Cortex of kidney (tissue), 1 donor: ENCODE measurements at places on chromosomes 16 and 17.

GRCh38 chr17:29576214-29577000, 7.9 kb downstream of the TP53I13 start:
- no peak for DNase-seq

GRCh38 chr17:80901319-80901718, 90.3 kb upstream of the CHMP6 start:
- no peak for DNase-seq

DNA sequence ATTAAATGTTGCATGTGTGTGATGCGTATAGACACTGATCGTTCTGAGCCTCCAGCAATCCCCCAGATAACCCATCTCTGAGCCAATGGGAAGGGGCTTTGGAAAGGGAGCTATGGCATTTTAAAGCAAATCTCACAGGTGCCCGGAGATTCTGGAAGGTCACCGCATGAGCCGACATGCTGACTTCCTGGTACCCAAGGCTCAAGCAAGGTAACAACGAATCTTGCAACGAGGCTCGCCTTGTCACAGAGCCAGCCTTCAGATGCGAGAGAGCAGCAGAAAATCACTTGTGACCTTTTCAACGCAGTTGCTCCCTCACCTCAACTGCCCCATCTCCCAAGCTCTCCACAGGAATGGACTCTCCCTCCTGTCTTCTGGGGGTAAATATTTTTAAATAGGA, 154.8 kb upstream of the CDH5 start:
- DNase-seq = no peak

GRCh38 chr17:77701996-77702395, 256.5 kb upstream of the TNRC6C start:
- no peak for DNase-seq

- DNase-seq = no peak
These were observed at the start of gene IRF8 for GRCh38 chr16:85898521-85899442. TSS of gene IRF8 (plus strand) at chr16:85899162. CDS start at chr16:85903016, 3,854 bp downstream.

DNA sequence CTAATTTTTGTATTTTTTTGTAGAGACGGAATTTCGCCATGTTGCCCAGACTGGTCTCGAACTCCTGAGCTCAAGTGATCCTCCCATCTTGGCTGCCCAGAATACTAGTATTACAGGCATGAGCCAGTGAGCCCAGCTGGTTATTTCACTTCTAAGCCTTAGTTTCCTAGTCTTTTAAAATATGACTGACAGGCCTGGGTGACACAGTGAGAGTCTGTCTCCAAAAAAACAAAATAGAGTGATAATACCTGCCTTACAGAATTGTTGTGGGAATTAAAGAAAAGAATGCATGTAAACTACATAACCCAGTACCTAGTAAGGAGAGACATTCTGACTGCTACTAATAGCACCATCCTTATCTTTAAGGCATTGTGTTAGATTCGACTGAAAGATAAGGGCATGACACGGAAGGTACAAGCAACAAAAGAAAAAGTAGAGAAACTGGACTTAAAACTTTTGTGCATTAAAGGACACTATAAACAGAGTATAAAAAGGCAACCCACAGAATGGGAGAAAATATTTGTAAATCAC, 11.6 kb downstream of the TOM1L2 start:
- DNase-seq = no peak

DNA sequence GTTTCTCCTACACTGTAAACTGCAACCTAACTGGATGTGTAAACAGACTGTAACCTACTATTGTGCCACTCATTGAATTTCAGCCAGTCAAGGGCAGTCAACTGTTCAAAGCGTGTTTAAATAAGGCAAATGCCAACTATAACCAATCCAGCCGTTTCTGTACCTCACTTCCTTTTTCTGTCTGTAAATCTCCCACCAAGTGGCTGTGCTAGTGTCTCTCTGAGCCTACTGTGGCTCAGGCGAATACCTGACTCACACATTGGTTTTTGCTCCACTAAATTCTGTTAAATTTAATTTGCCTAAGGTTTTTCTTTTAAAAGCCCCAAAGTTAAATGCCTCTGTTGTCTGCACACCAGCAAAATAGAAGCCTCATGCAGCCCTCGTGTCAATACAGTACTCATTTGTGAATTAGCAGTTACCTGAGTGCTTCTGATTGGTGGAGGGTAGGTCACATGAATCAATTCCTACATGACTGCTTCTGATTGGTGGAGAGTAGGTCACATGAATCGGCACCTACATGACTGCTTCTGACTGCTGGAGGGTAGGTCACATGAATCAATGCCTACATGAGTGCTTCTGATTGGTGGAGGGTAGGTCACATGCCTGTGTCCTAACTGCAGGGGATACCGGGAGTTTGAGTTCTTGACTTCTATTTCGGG, 31.1 kb upstream of the CCR7 start:
- no peak for DNase-seq

- DNase-seq = no peak
These were observed 22.8 kb downstream of the NKD1 start for GRCh38 chr16:50570808-50571598.

DNA sequence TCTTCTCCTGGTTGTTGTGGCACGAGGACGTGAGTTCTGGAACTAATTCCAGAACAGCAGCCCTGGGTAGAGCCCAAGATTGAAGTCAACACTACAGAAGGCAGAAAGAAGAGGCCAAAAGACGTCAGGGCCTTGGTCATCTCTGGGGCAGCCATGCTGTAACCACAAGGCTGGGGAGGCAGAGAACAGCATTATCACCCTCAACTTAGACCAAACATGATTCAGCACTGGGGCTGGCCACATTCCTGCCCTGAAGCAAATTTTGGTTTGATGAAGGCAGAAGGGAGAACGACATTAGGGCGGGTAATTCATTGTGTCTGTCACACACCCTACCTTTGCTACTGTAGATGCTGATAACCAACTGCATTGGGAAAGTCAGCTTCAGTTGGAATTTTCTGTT, 9.7 kb upstream of the ALOX15B start:
- no peak for DNase-seq

GRCh38 chr16:90026135-90026534, 6.9 kb upstream of the DBNDD1 start:
- no peak for DNase-seq

GRCh38 chr17:8126491-8127066, 2.7 kb upstream of the HES7 start:
- DNase-seq = no peak

- DNase-seq = no peak
These were observed 11.7 kb downstream of the ZFHX3 start for GRCh38 chr16:73036074-73036826.

- no peak for DNase-seq
These were observed 44.4 kb downstream of the MAP1LC3B start for GRCh38 chr16:87436225-87437172.

- no peak for DNase-seq
These were observed 40.7 kb upstream of the SLC12A3 start for GRCh38 chr16:56824331-56824730.

DNA sequence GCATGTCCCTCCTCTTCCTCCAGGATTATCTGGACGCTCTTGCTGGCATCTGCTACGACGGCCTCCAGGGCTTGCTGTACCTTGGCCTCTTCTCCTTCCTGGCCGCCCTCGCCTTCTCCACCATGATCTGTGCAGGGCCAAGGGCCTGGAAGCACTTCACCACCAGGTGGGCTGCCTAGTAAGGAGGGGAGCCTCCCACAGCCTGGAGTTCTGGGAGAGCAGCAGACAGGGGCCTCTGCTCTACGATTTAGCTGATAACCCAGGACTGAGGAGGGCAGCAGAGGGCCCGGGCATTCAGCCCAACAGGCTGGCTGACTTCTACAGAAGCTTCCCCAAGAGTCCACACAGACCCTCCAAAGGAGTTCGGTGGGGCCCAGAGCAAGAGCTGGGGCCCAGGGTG, 21.8 kb upstream of the DNAI2 start:
- DNase-seq = no peak

DNA sequence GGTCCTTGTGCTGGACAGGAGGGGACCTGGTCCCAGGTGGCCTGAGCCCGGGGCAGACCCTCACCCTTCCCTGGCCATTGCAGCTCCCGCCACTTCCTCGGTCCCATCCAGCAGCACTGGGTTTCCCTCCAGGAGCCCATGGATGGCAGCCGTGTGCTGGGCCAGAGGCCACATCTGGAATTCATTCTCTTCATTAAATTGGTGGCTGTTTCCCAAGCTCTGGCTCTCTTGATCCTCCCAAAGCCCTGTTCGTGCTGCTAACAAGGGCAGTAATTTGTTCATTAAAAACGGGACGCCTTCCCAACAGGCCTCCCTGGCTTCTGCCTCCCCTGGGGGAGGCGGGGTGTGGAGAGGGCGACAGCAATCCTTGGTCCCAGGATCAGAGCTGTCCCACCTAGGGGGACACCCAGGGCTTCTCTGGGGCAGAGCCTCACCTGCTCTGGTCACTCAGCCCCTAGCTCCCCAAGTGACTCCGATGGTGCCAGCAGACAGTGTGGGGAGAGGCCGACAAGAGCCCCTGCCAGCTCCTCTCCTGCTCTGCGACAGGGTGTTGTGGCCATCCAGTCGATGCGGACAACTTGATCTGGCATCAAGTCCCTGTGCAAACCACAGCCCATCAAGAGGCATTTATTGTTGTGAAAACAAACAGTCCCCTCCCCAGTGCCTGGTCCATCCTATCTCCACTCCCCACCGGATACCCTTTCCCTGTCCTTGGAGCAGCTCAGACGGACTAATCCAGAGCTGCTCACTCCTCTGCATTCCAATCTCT, 44.0 kb downstream of the SDK2 start:
- no peak for DNase-seq

GRCh38 chr16:49482690-49483089, 109.1 kb downstream of the C16orf78 start:
- DNase-seq = no peak

DNA sequence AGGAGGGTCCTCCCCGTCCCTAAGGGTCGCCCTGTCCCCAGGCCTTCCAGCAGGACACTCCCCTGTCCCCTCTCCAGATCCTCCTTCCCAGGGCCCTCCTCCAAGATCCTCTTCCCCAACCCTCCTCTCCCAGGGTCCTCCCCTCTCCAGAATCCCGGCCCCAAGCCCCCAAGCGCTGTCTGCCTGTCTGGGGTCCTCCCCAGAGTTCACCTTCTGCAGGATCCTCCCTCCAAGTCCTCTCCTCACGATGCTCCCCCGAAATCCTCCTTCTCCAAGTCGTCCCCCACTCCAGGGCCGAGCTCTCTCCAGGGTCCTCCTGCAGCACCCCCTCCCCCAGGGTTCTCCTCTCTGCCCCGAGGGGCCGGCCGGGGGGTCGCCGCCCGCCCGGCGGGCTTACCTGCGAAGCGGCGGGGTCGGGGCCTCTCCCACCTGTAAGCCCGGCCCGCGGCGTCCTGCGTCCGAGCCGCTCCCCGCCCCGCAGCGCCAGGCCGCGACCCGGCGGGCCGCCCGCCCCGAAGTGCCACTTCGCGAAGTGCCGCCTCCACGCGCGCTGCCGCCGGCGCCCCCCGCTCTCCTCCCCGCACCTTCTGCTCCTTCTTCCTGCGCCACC, 678 bp upstream of the BAIAP2 start:
- DNase-seq = no peak

GRCh38 chr16:8677481-8677880, 3.1 kb downstream of the ABAT start:
- DNase-seq = no peak

GRCh38 chr17:39756380-39757079, 18.8 kb downstream of the GRB7 start:
- DNase-seq = no peak

DNA sequence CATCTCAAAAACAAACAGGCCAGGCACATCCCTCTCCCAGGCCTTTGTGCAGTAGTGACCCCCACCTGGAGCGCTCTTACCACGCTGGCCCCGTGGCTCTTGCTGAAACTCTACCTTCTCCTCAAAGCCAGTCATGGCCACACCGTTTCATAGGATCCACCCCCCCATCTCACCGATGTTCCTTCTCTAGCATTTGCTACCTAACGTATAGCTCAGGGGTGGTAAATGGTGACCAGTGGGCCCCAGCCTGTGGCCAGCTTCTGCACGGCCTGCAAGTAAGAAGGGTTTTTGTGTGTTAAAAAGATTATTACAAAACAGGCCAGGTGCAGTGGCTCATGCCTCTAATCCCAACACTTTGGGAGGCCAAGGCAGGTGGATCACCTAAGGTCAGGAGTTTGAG, 43.8 kb downstream of the RMI2 start:
- no peak for DNase-seq

GRCh38 chr16:84349862-84350684, 18.3 kb upstream of the ATP2C2 start:
- no peak for DNase-seq

DNA sequence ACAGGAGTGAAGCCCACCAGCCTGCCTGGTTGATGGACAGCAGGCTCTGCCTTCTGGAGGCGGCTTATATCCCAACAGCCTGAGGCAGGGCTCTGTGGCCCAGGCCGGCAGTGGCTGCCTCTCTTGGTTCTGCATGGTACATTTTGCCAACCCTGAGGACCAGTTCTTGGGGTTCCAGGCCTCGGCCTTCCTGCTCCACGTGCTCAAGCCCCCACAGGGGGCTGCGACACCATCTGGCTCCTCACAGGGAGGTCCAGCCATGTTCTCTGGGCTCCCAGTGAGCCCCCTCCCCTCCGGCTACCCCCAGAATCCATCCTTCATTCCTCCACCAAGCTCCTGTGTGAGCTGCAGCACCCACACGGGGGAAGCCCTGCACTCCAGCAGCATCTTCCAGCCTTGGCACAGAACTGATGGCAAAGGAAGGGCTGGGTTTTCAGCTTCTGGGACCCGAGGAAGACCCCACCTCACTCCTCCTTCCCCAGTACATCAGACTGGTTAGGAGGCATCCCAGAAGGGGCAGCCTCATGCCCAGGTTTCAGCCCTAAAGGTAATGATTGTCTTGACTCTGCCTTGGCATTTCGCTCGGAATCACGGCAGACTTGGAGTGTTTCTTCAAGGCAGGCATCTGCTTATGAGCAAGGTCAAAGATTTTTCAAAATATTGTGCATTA, 231.2 kb downstream of the CPPED1 start:
- DNase-seq = no peak

- DNase-seq = no peak
These were observed 94.7 kb downstream of the ENGASE start for GRCh38 chr17:79169366-79169765.

DNA sequence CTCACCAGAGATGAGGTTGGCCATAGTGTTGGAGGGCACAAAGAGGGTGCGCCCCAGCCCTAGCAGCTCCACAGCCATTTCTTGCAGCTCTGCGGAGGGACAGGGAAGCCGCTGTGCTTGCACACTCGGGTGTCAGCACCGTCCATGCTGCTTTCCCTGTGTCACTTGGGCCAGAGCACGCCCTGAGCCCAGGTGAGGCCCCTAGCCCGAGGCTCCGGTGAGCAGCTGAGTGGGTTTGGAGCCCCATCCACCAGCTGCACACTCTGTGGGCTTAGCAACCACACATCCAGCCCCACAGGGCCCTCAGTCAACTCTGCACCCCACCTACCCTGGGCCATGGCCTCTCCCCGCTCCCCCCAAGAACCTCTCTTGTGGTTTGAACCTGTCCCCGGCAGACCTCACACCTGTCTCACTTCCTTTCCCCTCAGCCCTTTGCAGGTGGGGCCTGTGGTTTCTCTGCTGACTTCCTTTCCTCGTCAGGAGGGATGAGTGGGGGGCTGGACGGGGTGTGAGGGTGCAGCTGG, 20.7 kb downstream of the TMEM235 start:
- DNase-seq = no peak

DNA sequence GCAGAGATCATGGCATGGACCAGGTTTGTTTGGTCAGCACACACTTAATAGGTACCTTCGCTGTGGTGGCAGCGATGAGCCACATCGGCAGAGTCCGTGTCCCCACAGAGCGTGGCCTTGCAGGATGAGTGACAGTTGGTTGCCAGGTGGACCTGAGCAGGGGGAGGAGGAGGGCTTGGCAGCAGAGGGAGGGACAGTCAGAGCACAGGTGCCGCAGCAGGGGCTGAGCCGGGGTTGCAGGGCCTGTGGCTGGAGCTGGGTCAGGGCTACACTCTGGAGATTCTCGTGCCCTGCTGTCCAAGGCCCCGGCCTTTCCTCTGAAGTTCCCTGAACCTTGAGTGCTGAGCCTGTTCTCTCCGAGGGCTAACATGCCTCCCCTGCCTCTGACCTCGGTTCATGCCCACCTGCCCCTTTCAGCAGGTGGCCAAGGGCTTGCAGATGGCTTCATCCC, 24.8 kb downstream of the POLR3E start:
- no peak for DNase-seq
